ENCODE measurements at places on chromosomes 7 and 10. TPM values are rescaled to one million over a fixed set of nuclear protein-coding genes. Genes with fewer than 3 reads are reported as not detected.

- DNase-seq, result no peak
- no peak overlapping the region for H3K27ac ChIP-seq
- peaks cover 8% of the 10 kb centered on the region for H3K4me1 ChIP-seq
- H3K36me3 ChIP-seq, result no peaks in the 10 kb centered on the region
- no peak overlapping the region for H3K4me3 ChIP-seq
Observed at GRCh38 chr10:131882590-131883451, 18.0 kb upstream of the PPP2R2D start.

FASTK gene
- total RNA-seq, result 75.7 TPM

DNA sequence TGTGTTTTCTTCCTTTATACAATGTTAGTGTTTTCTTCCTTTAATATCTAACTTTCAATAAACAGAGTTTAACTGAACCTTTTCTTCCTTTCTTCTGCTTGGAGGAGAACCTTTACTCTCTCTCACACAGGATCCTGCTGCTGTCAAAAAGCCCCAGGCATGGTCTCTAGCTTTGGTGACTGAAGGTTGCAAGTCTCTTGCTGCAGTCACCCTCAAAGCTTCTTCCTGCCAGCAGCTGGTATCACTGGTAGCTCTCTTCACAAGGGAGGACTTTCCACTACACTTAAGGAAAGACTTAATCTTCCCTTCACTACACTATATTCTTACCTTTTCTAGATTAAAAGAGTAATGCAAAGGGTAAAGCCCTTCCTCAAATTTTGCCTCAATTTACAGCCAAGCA is 153.4 kb downstream of the SGMS1 start:
- DNase-seq, result no peak
- no peaks in the 10 kb centered on the region for H3K27me3 ChIP-seq
- peak overlapping the region; percentile 32 for H3K27ac ChIP-seq
- H3K4me1 ChIP-seq, result peaks cover 68% of the 10 kb centered on the region
- no peak overlapping the region for H3K4me3 ChIP-seq
- H3K36me3 ChIP-seq, result no peaks in the 10 kb centered on the region

DGKI gene
- total RNA-seq, result 1.3 TPM

DNA sequence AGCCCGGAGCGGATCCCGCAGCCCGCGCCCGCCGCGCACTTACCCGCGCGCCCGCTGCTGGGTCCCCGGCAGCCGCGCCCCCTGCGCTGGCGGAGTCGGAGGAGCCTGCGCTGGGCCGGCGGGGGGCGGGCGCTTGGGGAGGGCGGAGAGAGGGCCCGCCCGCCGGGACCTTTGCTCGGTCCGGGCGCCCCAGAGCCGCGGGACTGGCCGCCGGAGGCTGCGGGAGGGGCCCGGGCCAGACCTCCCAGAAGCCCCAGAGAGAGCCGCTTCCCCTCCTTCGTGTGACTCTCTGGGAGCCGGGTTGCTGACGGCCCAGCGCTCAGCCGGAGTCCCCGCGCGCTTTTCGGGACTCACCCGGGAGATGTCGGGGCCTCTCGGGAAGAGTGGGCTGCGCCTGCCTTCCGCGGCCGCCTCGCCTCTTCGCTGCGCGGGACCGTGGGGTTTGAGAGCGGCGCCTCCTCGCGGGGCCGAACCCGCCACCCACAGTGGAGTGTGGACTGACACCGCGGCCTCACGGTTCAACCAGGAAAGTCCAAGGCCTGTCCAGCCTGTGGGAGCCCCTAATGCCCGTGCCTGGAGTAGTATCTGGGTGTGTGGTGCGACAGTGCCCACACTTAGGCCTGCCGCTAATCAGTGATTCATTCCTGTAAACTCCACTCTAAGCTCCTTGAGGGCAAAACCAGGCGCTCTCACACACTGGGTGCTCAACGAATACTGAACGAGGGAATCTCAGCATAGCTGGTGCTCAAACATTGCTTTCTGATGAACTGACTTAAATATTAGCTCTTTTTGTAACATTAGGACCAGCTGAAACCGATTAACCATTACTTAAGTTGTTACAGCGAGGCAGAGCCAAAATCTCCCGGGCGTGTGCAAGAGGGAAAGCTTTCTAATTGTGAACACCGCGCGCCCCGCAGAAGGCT is at the start of gene GSDME:
Gene GSDME, minus strand, starts transcription at position 112 of the 923 bp plus-strand sequence. CDS start 7,690 bp downstream, outside the sequence.
- H3K27ac ChIP-seq, result peak within 1 kb of the TSS; percentile 86
- peak; percentile 68 for DNase-seq
- peaks cover 24% of the 10 kb centered on the region for H3K4me1 ChIP-seq
- H3K27me3 ChIP-seq, result no peaks in the 10 kb centered on the region
- peak within 1 kb of the TSS; percentile 83 for H3K4me3 ChIP-seq

Measured in left ventricle myocardium inferior (tissue), 1 donor.